ENCODE measurements at places on chromosomes 3 and 15. TPM values are rescaled to one million over a fixed set of nuclear protein-coding genes. Genes with fewer than 3 reads are reported as not detected.

RTP1 gene
- 0.43 TPM for total RNA-seq

RBM5 gene
- 372 TPM for total RNA-seq

ZNF197 gene
- 38.7 TPM for total RNA-seq

C3orf70 gene
- 4.7 TPM for total RNA-seq

EPHA3 gene
- 0.36 TPM for total RNA-seq

CPLX3 gene
- total RNA-seq, result not detected

TGM4 gene
- 0.04 TPM for total RNA-seq

ZIC1 gene
- total RNA-seq, result 0.84 TPM

MYZAP gene
- total RNA-seq, result not detected

- DNase-seq, result no peak
- H3K27ac ChIP-seq, result no peak overlapping the region
- peaks cover 9% of the 10 kb centered on the region for H3K4me1 ChIP-seq
- no peak overlapping the region for H3K4me3 ChIP-seq
Measured at GRCh38 chr3:127487196-127487595, 103.3 kb downstream of the TPRA1 start.

GRCh38 chr3:12988728-12989454, 84.3 kb downstream of the IQSEC1 start:
- no peak overlapping the region for H3K27ac ChIP-seq
- no peaks in the 10 kb centered on the region for H3K36me3 ChIP-seq
- H3K4me1 ChIP-seq, result peaks cover 15% of the 10 kb centered on the region
- H3K4me3 ChIP-seq, result no peak overlapping the region
- H3K27me3 ChIP-seq, result peaks cover 16% of the 10 kb centered on the region

DNA sequence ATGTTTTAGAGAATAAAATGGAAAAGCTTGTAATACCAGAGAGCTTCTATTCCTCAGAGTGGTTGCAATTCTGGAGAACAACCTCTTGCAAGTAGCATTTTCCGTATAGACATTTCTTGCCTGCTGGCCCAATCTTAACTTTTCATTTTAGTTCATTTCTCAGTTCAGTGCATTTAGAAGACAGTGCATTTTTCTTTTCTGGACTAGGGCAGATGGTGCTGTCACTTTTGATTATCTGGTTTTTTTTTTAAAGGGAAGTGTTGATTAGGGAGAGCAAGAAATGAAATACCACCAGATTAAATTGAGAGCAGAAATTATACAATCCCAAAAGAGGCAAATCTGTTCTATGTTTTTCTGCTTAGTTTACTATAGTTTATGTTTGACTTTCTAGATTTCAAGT, 172.7 kb downstream of the GHSR start:
- DNase-seq, result no peak
- H3K4me1 ChIP-seq, result peaks cover 3% of the 10 kb centered on the region
- no peaks in the 10 kb centered on the region for H3K27me3 ChIP-seq
- no peak overlapping the region for H3K27ac ChIP-seq

GRCh38 chr3:43996379-43997301, 245.0 kb upstream of the TOPAZ1 start:
- H3K27ac ChIP-seq, result no peak overlapping the region
- peak; percentile 81 for DNase-seq
- H3K36me3 ChIP-seq, result no peaks in the 10 kb centered on the region
- H3K27me3 ChIP-seq, result peaks cover 100% of the 10 kb centered on the region

GRCh38 chr3:102092617-102093466, 243.5 kb downstream of the NFKBIZ start:
- H3K36me3 ChIP-seq, result no peaks in the 10 kb centered on the region
- no peak overlapping the region for H3K27ac ChIP-seq
- H3K4me1 ChIP-seq, result peaks cover 19% of the 10 kb centered on the region
- H3K27me3 ChIP-seq, result no peaks in the 10 kb centered on the region
- DNase-seq, result no peak

DNA sequence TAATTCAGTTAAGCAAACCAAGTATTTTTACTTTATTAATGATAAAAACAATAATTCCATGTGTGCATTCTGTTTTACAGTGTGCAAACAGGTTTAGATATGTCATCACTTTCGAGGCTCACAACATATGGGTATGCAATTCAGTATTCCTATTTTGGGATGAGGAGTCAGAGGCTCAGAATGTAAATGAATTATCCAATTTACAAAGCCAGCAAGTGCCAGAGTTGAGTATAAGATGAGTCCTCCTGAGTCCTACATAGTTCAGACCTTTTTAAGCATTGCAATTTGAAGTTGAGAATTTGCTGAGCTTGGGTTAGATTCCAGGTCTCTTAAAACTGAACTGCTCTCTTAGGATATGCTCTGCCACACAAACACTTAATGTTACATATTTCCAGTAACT, 424.2 kb upstream of the ROBO2 start:
- no peaks in the 10 kb centered on the region for H3K36me3 ChIP-seq
- no peaks in the 10 kb centered on the region for H3K4me1 ChIP-seq
- no peak for DNase-seq
- no peak overlapping the region for H3K27ac ChIP-seq

DNA sequence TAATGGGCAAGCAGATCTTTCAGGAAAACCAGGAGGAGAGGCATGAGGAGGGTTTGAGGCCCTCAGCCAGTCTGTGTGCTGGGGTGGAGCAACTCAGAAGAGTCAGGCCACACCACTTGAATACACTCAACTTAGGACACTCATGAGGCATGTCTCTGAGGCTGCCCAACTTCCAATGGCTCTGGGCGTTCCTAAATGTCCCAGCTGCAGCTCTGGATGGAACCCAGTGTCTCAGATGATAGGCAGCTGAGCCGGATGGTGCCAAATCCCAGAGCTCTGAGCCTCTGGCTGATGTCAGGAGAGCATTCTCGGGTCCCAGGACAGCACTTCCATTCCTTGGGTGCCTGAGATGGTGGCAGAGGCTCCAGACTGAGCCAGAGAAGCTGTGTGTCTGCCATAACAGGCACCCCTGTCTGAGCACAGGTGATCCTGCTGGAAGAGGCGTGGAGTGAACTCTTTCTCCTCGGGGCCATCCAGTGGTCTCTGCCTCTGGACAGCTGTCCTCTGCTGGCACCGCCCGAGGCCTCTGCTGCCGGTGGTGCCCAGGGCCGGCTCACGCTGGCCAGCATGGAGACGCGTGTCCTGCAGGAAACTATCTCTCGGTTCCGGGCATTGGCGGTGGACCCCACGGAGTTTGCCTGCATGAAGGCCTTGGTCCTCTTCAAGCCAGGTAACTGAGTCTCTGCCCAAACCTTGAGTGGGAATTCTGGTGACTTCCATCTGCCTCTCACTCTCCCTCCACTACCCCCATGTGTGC, 2.8 kb downstream of the NR2E3 start:
- peaks cover 6% of the 10 kb centered on the region for H3K4me1 ChIP-seq
- H3K4me3 ChIP-seq, result no peak overlapping the region
- no peaks in the 10 kb centered on the region for H3K36me3 ChIP-seq
- DNase-seq, result no peak

DNA sequence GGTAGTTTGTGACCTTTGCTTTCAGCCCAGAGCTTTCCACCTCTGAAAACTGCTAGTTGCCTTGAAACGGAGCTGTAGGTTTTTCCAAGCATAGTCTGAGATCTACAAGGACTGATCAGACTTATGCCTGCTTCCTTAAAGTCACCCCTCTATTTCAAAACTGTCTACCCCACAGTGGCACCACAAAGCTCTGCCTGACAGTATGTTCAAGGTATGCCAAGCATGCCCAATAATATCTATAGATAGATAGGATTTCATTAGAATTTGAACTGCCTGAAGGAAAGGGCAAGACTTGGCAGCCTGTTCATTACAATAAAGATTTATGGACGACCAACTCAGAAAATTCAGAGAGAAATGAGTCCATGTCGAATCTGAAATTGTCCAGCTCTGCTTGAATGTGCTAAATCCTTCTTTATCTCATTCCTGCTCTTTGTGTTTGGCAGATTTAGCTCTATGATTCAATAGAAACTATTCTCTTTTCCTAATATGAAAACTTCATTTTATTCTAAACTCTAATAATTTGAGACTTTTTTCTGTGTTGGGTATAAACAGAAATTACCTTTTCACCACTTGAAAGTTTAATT, 227.6 kb upstream of the TBC1D5 start:
- H3K27ac ChIP-seq, result no peak overlapping the region
- no peaks in the 10 kb centered on the region for H3K36me3 ChIP-seq
- no peak for DNase-seq
- H3K4me1 ChIP-seq, result peaks cover 20% of the 10 kb centered on the region

DNA sequence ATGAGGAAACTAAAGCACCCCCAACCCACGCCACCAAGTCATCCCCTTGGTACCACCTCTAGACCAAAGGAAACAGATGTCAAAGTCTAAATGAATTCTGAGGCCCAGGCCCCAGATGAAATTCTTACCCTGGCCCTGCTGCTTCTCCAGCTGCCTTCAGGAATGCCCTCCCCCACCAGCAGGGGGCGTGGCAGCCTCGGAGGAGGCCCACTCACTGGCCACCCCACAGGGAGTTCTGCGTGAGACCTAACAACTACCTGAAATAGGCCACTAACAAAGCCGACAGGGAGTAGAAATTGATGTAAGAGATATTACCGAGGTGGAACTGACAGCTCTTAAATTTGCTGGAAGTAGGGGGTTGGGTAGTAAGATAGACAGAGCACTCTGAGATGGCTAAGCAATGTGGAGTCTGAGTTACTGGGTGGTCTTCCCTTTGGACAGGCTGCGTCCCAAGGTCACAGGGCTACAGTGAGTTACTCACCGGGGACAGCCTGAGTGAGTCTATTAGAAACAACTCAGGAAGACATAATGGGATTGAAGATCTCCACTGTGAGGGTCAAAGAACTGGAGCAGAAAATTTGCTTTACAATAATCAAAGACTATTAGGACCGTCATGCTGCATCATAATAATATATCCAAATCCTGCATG, 240.7 kb downstream of the SHOX2 start:
- no peaks in the 10 kb centered on the region for H3K4me1 ChIP-seq
- DNase-seq, result peak; percentile 61
- no peak overlapping the region for H3K4me3 ChIP-seq
- no peak overlapping the region for H3K27ac ChIP-seq
- H3K36me3 ChIP-seq, result no peaks in the 10 kb centered on the region
- no peaks in the 10 kb centered on the region for H3K27me3 ChIP-seq

DNA sequence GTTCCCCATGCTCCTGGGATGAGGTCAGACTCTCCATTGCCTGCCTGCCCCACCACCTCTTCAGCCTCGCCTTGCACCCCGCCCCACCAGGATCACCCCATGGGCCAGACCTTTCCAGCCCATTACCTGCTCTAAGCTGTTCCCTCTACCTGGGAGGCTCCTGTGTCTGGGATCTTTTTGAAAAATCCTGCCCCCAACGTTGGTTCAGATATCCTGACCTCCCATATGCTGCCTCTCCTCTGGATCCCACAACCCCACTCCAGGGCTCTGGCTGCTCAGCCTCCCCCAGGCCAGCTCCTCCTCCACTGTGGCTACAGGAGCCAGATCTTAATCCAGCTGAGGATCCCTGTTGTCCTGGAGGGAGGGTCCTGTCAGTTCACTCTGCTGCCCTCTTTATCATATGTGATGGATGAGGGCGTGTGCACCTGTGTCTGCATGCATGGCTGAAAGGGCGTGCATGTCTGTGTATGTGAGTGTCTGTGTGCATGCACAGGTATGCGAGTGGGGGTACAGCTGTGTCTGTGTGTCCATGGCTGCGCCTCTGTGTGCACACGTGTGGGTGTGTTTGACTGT, 21.7 kb upstream of the ALAS1 start:
- H3K27me3 ChIP-seq, result no peaks in the 10 kb centered on the region
- no peaks in the 10 kb centered on the region for H3K36me3 ChIP-seq
- no peak overlapping the region for H3K4me3 ChIP-seq
- DNase-seq, result no peak
- no peak overlapping the region for H3K27ac ChIP-seq
- H3K4me1 ChIP-seq, result no peaks in the 10 kb centered on the region

DNA sequence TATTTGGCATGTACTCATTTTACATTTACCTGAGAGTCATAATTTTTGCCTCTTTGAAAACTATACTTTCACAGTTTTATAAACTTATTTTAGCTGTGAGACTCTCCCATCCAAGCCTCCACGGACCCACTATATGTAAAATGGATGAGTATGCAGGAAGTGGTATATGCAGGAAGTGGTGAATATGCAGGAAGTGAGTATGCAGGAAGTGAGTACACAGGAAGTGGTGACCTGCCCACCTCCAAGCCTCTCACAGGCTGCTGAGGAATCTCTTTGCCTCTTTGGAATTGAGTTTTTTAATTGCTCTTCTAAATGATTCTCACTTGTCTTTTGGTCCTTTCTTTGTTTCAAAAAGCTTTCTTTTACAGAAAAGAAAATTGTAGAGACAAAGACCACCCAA, 85.2 kb downstream of the KBTBD8 start:
- H3K36me3 ChIP-seq, result no peaks in the 10 kb centered on the region
- H3K27me3 ChIP-seq, result no peaks in the 10 kb centered on the region
- H3K27ac ChIP-seq, result no peak overlapping the region
- H3K4me1 ChIP-seq, result no peaks in the 10 kb centered on the region

DNA sequence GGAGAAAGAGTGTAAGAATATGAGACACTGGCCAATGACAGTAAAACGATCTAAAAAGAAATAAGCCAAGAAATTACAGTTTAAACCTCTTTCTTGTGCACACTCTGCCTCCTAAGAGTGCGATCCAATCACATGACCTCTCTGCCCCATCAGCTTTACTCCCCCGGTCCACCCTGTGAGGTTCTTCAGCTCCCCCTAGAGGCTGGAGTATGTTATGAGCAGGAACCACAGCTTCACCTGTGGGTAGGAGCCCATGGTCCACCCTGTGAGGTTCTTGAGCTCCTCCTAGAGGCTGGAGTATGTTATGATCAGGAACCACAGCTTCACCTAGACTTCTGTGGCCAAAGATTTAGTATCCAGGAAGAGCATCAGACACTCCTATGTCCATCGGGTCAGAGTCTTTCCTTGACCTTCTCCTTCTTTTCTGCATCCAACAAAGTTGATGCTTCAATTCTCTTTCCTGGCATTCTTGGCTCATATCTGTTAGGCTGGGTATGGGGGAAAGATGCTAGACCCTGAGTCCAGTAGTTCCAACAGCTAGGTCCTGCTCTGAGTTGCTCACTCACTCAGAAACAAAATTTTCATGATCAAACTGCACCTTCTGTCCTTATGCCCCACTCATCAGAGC, 164.0 kb downstream of the MINAR1 start:
- H3K4me3 ChIP-seq, result no peak overlapping the region
- no peak overlapping the region for H3K27ac ChIP-seq
- H3K4me1 ChIP-seq, result no peaks in the 10 kb centered on the region
- DNase-seq, result peak; percentile 94

GRCh38 chr15:88241060-88241459, 15.5 kb downstream of the NTRK3 start:
- H3K27me3 ChIP-seq, result no peaks in the 10 kb centered on the region
- H3K36me3 ChIP-seq, result no peaks in the 10 kb centered on the region
- no peak overlapping the region for H3K27ac ChIP-seq
- no peaks in the 10 kb centered on the region for H3K4me1 ChIP-seq
- DNase-seq, result no peak
- H3K4me3 ChIP-seq, result no peak overlapping the region

DNA sequence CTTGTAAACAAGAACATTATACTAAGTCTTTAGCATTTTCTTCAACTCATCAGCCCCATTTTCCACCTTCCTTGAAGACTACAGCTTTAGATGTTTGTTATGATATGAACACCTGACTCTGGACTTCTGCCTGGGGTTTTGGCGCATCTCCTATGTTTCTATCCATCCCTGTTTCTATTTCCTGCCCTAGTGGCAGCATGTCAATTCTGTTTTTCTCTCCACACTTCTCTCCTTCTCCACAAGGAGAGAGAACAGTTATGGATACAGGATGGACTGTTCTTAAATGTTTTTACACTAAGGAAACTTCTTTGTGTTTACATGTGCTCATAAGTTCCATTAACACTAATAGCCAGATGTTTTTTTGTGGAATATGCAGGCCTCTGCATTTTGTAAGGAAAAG, 423.3 kb upstream of the IL12A start:
- H3K36me3 ChIP-seq, result no peaks in the 10 kb centered on the region
- H3K27ac ChIP-seq, result no peak overlapping the region
- peaks cover 7% of the 10 kb centered on the region for H3K27me3 ChIP-seq
- no peak for DNase-seq
